ENCODE measurements at places on chromosomes 7 and 10.

DNA sequence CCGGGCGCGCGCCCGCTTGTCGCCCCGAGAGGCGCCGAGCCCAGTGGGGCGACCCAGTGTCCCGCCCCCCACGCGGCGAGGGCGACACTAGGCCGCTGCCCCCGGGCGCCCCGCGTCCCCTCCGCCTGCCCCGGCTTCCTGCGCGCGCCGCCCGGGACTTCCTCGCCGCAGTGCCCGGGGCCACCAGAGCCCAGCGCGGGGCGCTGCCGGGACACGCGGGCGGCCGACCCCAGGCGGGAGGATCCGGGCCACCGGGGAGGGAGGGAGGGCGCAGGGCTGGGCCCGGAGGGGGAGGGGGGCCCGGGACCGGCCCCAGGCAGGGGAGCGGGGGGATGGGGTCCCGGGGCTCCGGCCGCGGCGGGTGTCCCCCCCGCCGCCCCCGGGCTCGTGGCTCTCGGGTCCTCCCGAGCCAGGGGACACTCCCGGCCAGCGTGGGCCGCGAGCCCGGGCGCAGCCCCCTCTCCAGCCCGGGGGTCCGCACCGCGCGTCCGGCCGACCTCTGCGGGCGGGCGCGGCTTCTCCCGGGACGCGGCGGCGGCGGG, 435 bp upstream of the PWWP2B start:
- DNase-seq: peak; percentile 85

DNA sequence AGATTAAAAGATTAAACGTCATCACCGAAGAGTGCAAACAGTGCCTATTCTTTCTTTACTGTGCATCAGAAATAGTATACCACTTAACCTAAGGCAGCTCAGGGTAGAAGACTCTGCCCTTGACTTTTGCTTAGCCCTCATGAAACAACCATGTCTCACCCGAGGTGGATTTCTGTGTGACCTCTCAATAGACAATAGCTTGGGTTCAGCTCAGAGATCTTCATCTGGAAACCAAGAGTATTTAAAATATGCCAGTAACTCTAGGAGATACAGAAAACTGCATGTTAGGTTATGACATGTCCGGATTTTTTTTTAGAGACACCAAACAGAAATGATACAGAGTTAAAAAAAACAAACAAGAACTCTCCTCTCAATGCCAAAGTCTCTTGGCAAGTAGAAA, 75.8 kb downstream of the JAZF1 start:
- DNase-seq: no peak

DNA sequence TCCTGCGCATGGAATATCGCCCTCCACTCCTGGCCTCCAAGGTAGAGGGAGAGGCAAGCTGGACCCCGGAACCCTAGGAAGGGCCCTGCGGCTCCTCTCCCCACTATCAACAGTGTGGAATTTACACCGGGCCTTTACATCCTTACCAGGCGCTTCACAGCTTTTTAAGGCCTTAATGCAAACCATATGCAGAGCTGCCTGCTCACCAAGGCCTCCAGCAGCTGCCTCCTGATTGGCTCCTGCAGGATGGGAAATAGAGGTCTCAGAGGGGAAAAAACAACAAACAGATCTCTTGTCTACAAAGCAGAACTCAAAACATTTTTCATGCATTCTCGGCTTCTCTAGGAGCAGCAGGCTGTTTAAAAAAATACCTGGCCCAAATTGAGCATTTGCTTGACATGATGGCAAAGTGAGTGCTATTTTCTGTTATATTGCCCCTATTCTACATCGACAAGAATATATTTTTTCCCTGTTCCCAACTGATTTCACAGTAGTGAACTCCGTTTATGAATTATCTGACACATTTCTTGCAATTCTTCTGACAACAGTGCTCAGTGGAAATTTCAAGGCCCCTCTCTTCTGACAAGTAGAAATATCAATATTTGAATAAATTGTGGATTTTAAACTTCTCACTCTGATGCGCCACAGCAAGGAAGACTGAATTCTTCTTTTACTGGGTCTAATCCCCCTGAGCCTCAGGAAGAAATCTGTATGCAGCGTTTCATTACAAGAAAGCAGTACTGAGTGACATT, 51.7 kb downstream of the EBF3 start:
- peak; percentile 77 for DNase-seq

- peak; percentile 30 for DNase-seq
Measured at GRCh38 chr10:22314852-22315251, 1.3 kb upstream of the COMMD3 start.

DNA sequence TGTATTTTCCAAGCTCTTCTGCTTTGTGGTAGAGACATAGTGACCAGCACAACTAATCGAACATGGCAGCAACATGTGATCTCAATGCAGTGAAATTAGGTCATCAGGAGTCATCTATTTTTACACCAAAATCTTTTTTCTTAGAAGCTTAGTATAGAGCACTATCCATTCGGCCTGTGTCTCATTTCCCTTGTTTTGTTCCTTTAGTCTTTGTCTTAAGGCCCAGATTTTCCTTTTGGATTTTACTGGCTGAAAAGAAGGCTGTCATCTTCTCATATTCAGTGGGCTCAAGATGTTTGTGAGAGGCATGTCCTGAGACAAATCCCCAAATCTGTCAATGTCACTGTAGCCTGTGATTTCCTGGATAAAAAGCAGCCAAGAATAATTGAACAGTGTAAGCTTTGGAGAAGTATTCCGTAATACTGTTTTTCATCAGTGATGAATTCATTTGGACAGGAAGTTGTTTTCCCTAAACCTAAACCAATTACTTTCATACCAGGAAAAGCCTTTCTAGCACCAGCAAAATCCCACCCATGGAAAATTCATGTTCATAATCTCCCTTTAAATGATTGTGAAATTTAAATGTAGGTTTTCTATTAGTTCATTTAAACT, 55.2 kb downstream of the MAGI2 start:
- peak; percentile 28 for DNase-seq

DNA sequence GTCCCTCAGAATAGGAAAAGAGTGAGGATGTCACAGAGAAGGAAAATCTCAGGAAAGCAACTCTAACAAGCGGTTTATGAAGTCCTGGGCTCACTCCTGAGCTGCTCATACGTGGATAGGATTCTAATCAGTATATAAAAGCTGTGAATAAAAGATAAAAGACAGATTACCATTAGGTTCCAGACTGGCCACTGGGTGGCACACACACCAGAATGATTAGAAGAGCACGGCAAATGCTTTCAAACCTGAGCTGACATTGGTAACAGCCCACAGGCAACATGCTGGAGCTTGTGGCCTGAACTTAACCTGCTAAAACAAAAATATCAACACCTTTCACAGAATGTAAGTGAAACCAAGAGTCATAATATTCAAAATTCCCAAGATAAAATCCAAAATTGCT, 370.8 kb downstream of the GRID1 start:
- peak; percentile 21 for DNase-seq

GRCh38 chr10:33253411-33253810, 81.1 kb downstream of the NRP1 start:
- DNase-seq: no peak

DNA sequence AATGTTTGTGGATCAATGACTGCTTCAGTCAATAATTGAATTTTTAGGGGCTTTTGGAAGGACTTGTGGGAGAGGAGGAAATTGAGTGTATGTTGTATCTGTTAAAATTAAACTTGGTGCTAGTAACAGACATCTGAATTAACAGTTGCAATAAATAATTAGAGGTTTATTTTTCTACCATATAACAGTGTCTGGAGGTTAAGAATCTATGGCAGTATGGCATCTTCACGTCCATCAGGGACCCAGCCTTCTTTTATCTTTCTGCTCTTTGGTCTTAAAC, 72.8 kb upstream of the HABP2 start:
- DNase-seq: no peak

GRCh38 chr7:12549106-12549505, 21.4 kb upstream of the SCIN start:
- DNase-seq: peak; percentile 42

DNA sequence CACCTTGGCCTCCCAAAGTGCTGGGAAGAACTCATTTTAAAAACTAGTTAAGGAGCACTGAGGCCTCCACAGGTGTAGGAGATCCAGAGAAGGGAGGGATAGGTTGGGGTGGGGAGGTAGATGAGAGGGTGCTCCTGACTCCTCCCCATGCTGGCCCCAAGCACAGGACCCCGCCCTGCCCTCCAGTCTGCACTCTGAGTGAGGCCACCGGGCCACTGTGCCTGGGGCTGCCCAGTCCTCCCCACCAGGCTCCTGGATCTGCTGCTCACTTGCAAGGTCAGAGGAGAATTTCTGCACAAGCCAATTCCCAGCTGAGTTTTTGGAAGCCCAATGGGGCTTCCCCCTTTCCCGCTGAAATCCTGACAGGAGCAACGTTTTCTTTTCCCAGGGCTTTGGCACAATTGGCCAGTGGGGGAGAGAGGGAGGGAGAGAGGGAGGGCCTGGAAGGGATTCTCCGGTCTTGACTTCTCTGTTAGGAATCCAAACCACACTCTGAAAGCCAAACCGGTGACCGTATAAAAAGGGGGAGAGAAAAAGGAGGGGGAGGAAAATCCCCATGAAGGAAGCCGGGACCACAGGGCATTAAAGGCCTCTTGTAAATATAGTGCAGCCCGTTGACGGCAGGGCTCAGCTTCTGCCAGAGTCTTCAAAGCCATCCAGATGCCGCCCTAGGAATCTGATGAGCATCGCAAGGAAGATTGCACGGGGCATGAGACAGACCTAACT, 116.2 kb downstream of the SH3PXD2A start:
- DNase-seq: peak; percentile 85

DNA sequence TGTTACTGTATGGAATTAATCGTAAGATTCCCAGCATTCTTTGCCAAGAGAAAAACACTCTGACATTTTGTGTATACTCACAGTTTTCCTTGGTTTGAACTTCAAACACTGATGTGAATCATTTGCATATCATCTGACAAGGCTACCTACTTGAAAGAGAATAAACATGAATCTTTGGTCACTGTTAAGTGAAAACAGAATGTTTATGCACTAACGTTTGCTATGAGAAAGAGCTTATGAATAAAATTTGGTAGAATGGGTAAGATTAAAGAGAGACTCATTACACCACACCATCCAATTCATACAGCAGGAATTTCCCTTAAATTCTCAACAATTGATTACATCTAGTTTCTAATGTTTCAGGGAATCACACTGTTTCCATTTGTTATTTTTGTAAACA, 46.6 kb downstream of the MACC1 start:
- peak; percentile 36 for DNase-seq

DNA sequence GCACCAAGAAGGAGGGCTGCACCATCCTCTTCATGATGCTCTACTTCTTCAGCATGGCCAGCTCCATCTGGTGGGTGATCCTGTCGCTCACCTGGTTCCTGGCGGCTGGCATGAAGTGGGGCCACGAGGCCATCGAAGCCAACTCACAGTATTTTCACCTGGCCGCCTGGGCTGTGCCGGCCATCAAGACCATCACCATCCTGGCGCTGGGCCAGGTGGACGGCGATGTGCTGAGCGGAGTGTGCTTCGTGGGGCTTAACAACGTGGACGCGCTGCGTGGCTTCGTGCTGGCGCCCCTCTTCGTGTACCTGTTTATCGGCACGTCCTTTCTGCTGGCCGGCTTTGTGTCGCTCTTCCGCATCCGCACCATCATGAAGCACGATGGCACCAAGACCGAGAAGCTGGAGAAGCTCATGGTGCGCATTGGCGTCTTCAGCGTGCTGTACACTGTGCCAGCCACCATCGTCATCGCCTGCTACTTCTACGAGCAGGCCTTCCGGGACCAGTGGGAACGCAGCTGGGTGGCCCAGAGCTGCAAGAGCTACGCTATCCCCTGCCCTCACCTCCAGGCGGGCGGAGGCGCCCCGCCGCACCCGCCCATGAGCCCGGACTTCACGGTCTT, 1.9 kb downstream of the FZD1 start:
- DNase-seq: peak; percentile 68

DNA sequence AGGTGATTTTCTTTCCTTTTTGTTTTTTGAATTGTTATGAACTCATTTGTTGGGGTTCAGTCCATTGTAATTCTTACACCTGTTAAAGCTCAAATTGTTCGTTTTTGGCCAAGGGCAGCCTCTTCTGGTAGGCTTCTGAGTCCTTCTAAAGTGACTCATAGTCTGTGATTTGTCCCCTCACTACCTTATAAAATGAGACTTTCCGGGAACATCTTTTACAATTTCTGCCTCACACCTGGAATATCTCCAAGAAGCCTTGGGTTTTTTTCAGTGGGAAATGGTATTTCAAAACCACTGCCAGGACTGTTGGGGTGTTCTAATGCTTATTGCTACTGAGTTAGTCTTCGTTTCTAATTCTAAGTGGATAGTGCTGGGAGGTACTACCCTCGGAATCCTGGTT, 56.7 kb downstream of the BMPR1A start:
- DNase-seq: no peak

- no peak for DNase-seq
Measured at GRCh38 chr10:2817940-2818636, 249.3 kb upstream of the PFKP start.

DNA sequence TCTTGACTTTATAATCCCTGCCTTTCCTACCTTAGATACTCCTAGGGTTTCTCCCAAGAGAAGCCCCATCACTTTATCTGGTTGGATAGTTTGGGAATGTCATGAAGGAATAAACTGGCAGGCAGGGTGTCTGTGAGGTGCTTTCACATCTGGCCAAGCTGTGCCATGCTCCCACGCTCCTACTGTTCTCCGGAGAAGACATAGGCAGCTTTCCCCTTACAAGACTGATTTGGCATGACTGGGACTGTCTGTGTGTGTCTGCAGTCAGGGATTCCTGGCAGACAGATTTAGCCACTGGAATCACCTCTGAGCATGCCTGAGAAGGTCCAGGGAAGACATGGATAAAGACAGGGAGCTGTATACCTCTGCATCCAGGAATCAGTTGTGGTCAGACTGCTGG, 45.3 kb downstream of the HK1 start:
- DNase-seq: no peak

- DNase-seq: no peak
Measured at GRCh38 chr10:105063796-105064195, 422.7 kb downstream of the SORCS3 start.

DNA sequence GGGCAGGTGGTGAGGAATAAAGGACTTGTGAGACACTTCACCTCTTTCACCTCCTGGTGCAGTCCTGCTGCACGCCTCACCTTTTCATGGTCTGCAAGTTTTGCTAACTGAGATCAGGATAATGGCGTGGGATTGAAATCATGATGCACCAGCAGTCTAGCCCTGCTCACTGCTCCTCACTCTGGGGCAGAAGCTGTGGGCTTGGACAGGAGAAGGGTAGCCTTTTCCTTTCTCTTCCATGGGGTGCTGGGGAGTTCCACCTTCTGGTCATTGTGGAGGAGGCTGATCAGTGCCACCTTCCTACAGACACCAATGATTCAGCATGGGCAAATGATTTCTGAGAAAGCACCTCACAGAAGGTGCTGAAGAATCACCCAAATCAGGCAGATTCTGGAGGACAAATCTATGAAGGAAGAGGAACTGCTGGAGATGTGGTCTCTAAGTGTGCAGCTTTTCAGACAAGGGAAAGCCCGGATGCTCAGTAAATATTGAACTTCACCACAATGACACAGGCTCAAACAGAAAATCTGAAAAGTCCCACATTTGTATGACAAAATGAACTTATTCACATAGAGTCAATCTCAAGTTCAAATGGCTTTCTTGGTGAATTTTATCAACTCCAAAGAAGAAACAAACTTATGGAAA, 19.7 kb downstream of the MBL2 start:
- DNase-seq: no peak

DNA sequence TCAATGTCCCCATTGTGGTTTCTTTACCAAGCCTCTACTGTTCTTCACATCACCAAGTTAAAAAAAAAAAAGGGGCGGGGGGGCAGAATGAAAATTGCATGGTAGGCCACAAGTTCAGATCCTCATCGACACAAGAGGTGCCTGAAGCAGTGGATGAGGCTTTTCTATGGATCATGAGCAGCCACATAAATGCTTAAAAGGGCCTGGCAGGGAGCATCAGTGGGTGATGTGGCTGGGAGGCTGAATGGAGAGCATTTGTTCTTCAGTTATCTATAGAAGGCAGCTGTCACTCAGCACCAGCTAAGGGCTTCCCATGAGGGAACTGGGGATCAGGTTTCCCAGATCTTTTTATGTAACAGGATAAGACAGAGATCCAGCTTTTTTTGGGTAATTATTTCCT, 117.9 kb downstream of the CFTR start:
- no peak for DNase-seq
